ENCODE measurements at places on chromosomes 6 and 20.

DNA sequence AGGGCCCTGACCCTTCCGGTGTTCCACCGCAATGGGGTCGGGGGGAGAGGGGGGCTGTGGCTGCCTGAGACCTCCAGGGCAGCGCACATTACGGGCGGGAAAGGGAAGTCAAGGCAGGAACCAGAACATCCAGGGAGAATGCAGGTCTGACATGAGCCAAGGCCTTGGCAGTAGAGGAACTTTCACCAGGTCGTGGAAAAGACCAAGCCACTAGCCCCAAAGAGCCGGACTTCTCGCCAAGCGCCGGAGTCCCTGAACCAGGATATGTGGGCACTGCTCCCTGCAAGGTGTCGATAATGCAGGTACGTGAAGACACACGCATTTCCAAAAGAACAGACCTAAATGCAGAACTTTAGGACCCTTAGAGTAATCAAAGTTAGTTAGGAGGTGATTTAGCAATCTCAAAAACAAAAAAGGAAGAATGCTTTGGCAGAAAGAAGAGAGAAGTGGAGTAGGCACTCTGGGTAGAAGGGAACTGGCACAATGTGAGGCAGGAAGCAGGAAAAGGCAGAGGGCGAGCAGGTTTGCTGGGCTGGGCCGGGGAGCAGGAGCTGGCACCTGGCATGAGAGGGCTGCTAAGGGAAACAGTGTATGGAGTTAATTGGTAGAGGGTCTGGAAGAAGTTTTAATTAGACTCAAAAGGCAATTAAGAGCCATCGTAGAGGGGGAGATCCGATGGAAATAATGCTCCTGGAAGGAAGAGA lies 14.3 kb downstream of the POU3F2 start:
- no peak for DNase-seq

GRCh38 chr6:31541059-31541657 lies 645 bp downstream of the DDX39B start:
- no peak for DNase-seq

GRCh38 chr20:40317156-40317790 lies 371.8 kb downstream of the MAFB start:
- DNase-seq = no peak

GRCh38 chr20:8309634-8310033 lies 177.6 kb downstream of the PLCB1 start:
- DNase-seq = no peak

- DNase-seq = no peak
Observed at GRCh38 chr6:12572896-12573827, 143.4 kb upstream of the PHACTR1 start.

DNA sequence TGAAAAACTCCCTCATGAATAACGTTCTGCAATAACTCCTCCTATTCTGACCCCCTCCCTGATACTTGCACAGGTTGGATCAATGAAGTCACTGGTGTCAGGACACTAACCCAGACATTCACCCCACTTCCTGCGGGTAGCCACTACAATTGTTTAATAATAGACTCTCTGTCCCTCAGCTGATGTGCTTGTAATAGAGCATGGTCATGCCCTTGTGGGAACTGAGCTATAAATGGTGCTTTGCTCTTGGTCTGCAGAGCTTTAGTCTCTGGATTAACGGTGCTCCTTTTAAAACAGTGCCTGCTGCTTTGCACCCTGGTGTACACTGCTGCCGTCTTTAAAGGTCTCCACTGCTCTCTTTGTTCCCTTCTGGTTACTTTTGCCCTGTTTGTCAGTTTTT lies 127.3 kb downstream of the BACH2 start:
- no peak for DNase-seq

- no peak for DNase-seq
Observed at GRCh38 chr20:56736285-56736857, 107.3 kb downstream of the TFAP2C start.

DNA sequence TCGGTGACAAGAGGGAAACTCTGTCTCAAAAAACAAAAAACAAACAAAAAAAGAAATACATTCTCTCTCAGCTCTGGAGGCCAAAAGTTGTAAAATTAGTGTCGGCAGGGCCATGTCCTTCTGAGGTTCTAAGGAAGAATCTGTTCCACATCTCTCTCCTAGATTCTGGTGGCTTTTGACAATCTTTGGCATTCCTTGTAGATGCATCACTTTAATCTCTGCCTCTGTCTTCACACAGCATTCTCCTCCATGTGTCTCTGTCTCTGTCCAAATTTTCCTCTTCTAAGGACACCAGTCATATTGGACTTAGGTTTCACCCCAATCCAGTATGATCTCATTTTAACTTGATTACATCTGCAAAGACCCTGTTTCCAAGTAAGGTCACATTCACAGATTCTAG lies 9.1 kb downstream of the PPP2R5D start:
- no peak for DNase-seq

DNA sequence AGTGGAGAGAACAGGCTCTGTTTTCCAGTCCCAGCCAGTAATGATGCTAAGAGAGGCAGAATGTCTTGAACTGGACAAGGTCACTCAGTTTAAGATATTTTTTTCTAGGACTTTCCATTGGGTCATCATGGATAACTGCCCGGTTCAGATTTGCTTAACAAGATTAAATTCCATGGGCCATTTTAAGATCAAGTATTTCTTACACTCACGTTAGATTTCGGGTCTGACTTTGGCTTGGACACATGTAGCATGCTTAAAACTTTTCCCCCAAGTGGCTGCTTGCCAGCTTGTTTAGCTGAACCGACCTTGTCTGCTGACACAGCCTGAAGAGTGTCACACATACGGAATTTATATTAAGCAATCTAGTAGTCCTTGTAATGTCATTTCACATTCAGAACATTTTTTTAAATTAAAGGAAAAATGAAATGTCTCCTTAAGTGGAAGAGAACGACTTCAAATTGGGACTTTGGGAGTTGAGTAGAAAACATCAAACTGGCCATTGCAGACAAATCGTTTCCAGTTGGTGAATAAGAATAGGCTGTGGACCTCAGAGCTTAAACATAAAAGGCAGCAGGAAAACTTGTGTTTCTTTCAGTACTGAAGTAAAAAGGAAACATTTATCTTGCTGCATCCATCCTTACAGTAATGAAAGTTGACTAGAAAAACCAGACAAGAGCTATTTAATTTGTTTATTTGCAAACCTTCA lies 29.0 kb downstream of the ARMC2 start:
- DNase-seq = no peak

- DNase-seq = no peak
Observed at GRCh38 chr6:167722634-167723309, 103.9 kb upstream of the AFDN start.

- DNase-seq = no peak
Observed at GRCh38 chr6:10084111-10084986, 330.5 kb downstream of the TFAP2A start.

DNA sequence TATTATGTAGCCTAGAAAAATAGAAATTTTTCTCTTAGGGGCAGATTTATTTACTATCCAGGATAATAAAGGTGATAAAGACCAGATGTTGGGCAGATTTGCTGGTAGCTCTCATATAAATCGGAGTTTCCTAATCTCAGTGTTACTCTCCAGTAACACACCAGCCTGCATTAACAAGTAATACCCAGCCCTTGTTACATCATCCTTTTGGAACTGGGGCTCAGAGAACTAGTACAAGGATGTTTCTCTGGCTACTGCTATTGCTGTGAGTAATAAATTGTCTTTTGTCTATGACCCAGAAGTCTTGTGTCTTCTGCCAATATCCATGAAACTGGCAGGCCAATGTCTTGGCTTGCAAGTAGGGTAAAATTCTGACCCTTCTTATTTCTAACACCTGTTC lies 16.8 kb downstream of the TPD52L1 start:
- DNase-seq = no peak

DNA sequence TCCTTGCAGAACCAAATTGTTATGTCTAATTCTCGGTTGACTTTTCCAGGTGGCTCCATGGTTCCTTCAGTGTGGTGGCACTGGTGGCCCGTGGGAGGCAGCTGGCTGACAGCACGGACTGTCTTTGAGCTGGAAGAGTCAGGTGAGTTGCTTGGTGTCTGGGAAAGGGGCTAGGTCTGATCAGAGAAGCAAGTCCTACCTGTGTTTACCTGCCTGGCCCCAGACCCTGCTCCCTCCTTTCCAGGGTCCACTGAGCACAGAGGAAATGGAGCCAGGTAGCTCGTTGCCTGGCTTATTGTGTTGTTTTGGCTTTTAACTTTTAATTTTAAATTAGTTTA lies 111.8 kb downstream of the BANF2 start:
- DNase-seq = no peak

GRCh38 chr6:147751232-147751631 lies 242.7 kb downstream of the SAMD5 start:
- DNase-seq = no peak

GRCh38 chr6:358432-358831 lies 33.1 kb upstream of the IRF4 start:
- no peak for DNase-seq

DNA sequence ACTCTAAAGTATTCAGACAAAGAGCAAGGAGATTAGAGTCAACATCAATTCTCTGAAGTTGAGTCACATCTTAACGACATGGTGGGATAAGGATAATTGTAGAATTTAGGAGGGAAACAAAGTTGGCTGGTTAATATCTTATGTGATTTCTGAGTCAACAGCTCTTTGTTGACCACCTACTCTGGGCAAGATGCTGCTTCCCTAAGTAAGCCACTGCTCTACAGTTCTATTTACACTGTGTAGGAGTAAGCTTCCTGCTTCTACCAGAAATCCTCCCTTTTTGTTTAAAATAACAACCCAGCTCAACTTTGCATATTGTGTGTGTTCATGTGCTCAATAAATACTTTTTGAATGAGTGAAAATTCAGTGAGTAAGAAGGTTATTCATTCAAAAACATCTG lies 3.1 kb downstream of the HS3ST5 start:
- no peak for DNase-seq

- DNase-seq = no peak
Observed at GRCh38 chr20:11738852-11739251, 178.8 kb upstream of the BTBD3 start.

- no peak for DNase-seq
Observed at GRCh38 chr6:44054721-44055559, 72.3 kb downstream of the MRPL14 start.

- DNase-seq = no peak
Observed at GRCh38 chr6:111806165-111806547, 67.1 kb downstream of the FYN start.

DNA sequence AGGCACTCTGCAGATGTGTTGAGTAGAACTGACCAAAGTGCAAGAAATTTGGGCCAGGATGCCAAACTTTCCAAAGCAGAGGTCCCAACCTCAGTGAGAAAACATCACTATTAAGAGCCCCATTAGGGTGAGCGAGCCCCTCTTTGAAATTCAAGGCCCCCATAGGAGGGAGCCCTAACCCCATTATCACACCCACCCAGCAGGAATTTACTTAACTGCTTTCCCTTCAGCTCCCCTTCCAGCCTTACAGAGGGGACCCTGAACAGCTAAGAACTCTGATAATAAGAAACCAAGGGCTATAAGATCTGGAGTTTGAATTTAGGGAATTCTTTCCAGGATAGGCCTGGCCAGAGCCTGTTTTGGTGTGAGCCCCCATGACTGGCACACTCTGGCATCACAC lies 130.6 kb downstream of the NFATC2 start:
- no peak for DNase-seq

GRCh38 chr20:63072231-63072791 lies 65.5 kb upstream of the BHLHE23 start:
- DNase-seq = no peak

- no peak for DNase-seq
Observed at GRCh38 chr20:22472447-22473100, 111.8 kb downstream of the FOXA2 start.

- no peak for DNase-seq
Observed at GRCh38 chr6:43171707-43172103, 636 bp downstream of the SRF start.

DNA sequence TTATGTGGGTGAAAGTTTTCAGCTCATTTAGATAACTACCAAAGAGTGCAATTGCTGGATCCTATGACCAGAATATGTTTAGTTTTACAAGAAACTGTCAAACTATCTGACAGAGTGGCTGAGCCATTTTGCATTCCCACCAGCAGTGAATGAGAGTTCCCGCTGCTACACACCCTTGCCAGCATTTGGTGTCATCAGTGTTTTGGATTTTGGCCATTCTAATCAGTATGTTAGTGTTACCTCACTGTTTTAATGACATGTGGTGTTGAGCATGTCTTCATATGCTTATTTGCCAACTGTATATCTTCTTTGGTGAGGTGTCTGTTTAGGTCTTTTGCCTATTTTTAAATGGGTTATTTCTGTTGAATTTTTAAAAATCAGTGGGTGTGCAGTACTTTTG lies 120.9 kb downstream of the CFAP61 start:
- no peak for DNase-seq

DNA sequence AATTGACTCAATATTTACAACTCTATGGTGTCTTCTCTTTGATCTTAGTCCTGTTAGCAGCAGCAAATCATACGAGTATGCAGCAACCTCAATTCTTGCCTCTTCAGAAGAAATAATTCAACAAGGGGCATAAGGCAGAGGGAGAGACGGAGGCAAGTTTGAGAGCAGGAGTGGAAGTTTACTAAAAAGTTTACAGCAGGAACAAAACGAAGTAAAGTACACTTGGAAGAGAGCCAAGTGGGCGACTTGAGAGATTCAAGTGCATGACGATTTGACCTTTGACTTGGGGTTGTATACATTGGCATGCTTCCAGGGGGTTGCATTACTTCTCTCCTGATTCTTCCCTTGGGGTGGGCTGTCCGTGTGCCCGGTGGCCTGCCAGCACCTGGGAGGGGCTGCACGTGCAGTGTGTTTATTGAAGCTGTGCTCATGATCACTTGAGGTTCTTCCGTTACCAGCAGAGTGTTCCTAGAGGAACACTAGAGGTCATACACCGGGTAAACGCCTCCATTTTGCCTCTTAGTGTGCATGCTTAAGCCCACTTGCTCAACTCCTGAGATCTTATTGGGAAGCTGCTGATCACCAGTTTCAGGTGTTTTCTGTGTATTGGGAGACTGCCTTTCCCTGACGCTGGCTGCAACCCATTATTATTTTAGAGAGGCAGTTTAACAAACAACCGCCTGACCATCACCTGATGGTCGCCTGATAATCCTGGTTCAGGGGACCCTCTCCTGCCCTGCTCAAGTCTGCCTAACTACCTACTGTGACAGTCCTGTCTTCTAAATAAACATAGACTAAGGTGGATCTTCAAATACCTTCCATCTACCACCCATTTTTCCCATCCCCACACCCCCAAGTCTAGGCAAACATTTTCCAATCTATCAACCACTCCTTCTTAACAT lies 172.4 kb upstream of the MYLIP start:
- no peak for DNase-seq

DNA sequence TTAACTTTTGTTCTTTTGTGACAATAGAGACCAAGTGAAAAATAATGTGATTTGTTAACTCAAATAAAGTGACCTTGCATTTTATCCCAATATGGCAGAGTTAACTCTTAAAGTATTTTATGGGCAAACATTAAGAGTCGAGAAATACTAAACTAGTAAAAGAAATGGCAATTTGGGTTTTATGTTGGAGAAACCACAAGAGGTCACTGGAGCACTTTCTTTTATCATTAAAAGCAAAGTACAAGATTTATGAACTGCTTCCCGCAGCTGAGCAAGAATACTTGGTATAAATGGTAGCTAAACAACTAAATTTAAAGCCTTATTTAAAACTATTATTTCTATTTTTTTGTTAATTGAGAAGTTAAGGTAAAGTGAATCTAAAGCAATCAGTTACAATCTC lies 33.5 kb upstream of the MCM9 start:
- DNase-seq = no peak

- DNase-seq = no peak
Observed at GRCh38 chr20:46870041-46870440, 24.6 kb upstream of the EYA2 start.
